K562 (cell line): ENCODE measurements at places on chromosomes 3 and 15. TPM values are rescaled to one million over a fixed set of nuclear protein-coding genes. Genes with fewer than 3 reads are reported as not detected.

- DNase-seq: no peak
These were observed 119.5 kb upstream of the MDFIC2 start for GRCh38 chr3:70431911-70432310.

GRCh38 chr3:140441006-140441405 lies 236.9 kb upstream of the TRIM42 start:
- no peak for DNase-seq

- no peak for DNase-seq
These were observed 13.8 kb downstream of the PCOLCE2 start for GRCh38 chr3:142875099-142875498.

- DNase-seq: no peak
These were observed 92.1 kb downstream of the IGF2BP2 start for GRCh38 chr3:185732782-185733181.

DNA sequence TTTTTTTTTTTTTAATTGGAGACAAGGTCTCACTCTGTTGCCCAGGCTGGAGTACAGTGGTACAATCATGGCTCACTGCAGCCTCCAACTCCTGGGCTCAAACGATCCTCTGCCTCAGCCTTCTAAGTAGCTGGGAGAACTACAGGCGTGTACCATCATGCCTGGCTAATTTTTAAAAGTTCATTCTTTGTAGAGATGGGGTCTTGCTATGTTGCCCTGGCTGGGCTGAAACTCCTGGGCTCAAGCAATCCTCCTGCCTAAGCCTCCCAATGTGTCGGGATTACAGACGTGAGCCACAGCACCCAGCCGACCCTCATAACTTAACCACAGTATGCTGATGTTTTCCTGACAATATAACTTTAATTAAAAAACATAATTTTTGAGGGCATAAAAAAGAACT lies 24.3 kb downstream of the IL17RD start:
- DNase-seq: no peak

DNA sequence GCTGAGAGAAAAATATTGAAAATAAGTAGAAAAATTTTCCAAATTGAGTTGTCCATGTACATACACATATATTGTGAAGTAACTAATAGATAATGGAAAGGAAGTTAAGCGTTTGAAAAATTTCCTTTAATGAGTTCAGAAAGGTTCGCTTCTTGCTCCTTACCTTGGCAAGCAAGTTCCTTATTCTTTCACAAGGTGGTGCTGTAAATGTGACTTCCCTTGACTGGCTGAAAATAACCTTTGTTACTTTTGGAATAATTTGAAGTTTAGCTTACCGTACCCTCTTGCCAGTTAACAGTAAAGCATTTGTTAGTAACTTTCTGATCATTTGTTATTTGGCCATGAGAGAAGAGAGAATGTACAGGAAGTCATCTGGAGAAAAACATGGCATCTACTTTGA lies 41.6 kb downstream of the PYDC2 start:
- DNase-seq: peak; percentile 19

- DNase-seq: no peak
These were observed 94.9 kb downstream of the AKAP13 start for GRCh38 chr15:85475317-85475701.

DNA sequence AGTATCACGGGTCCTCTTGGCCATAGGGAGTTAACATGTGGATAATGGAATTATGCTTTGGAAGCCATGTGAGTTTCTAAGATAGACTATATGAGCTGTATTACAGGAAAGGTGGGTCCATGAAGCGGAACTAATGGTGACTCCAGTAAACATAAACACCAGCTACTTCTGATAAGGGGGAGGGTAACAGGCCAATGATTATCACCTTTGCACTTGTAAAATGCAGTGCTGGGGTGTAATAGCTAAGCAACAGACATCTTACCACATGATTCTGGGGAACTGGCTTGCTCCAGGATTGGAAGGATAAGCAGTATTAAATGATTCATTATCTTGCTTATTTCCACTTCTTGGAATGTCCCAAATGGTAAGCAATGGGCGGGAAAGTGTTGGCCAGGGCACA lies 61.4 kb upstream of the CD47 start:
- no peak for DNase-seq

Gene PFKFB4
- 13.5 and 15.8 TPM in 2 replicates for total RNA-seq
